Activated CD8-positive, alpha-beta memory T cell treated with anti-CD3 and anti-CD28 coated beads for 1 hour (primary cell): ENCODE measurements at places on chromosomes 6 and 20.

DNA sequence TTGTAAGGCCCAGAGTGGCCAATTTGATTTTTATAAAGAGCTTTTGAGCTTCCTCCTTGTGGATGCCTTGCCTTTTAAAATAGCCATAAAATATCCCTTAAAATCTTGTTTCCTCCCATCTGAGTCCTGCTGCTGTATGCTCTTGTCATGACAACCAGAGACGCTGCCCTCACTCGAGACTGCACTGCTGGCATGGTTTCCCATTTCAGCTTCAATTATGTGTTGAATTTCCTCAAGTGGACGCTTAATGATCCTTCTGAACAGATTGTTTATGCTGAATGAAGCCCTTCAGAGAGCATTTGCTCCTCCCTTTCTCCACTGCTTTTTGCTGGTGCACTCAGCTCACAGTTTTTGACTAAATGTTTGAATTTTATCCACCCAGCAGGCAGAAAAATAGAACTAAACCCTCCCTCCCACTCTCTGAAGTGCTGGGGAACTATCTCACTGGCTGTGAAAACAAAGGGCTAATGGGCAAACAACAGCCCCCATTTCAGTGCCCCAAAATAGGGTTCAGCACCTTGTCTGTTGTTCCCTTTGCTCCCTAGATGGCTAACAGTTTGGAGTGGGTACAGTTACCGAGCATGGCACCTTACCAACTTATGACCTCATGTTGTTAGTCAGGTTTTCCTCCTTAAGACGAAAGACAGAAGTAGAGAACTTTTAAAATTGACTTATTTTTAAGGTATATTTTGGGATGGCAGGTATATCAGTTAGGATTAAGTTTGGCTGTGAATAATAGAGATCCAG lies 45.5 kb upstream of the RNF8 start:
- DNase-seq = no peak

GRCh38 chr6:11917951-11918738 lies 94.0 kb upstream of the HIVEP1 start:
- DNase-seq = no peak

GRCh38 chr20:16639027-16639941 lies 66.0 kb upstream of the KIF16B start:
- DNase-seq = no peak

DNA sequence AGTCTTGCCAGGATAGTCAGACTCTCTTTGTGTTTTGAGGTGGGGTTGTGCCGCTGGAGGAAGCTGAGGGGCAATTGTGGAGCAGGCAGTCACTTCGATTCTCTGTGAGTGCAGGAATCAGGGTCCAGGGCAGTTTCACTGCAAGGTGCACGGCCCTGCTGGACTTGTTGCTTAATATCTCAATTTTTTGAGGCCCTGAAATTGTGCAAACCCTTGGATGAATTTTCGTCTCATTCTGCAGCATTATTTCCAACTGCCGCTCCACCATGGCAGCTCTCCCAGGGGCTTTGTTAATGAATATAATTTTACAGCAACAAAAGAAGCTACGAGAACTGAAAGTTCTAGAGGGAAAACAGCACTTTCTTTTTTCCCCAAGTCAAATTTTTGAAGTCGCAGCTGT lies 531.9 kb downstream of the QKI start:
- no peak for DNase-seq

GRCh38 chr20:3392756-3393155 lies 14.7 kb downstream of the DNAAF9 start:
- no peak for DNase-seq

DNA sequence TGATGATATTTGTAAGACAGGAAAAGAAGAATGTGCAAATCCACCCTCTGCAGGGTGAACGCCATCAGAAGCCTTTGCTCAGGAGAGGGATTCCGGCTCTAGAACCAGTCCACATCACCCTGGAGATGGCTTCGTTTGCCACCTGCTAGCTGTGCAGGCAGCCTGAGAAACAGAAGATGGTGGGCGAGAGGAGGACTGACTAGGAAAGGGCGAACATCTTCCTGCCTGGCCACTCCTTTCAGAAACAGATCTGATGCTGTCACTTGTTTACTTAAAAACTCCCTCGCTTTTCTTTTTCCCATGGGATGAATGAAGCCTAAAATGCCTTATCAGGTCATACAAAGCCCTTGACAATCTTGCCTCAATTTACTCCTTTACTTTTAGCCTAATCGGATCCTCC lies 1.2 kb downstream of the PTPRA start:
- no peak for DNase-seq

- no peak for DNase-seq
These were observed 455.1 kb upstream of the HSF2 start for GRCh38 chr6:121944354-121944753.

GRCh38 chr6:23091795-23092194 lies 522.4 kb downstream of the HDGFL1 start:
- no peak for DNase-seq

GRCh38 chr6:45476341-45476740 lies 98.6 kb upstream of the SUPT3H start:
- no peak for DNase-seq

DNA sequence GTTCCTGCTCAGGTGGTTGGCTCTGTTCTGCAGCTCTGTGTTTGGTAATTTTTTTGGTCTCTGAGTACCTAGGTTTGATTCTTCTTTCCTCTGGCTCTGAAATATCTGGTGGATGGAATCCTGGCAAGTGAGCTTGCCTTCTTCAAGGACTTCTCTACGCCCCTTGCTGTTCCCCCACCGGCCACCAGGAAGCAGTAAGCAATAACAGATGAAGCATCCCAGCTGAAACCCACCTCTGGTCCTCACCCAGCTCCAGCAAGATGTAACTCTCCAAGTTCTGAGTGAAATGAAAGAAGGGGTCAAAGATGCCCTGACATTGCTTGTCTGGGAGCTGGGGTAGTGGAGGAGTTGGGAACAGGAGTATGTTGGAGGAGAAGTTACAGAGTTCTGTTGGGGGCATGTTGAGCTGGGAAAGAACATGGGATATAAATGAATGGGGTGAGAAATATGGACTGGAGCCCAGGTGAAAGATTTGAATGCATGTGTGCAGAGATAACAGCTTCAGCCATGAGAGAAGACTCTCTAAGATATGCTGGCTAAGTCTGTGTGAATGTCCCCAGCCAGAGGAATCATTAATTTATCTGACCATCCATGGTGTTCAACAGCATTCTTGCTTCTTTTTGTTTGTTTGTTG lies 51.3 kb upstream of the GLP1R start:
- DNase-seq = no peak

DNA sequence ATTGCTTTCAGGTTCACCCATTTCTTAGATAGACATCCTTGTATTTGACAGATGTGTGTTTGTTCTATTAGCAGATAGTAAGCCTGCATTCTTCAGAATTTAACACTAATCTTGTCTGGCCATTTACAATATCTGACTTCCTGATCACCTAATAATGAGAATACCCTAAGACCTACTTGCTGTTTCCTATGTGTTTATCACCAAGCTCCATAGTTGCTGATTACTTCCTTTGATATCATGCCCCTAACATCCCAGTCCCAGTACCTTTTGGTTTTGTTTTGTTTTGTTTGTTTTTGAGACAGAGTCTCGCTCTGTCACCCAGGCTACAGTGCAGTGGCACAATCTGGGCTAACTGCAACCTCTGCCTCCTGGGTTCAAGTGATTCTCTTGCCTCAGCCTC lies 143.6 kb upstream of the DST start:
- DNase-seq = no peak

DNA sequence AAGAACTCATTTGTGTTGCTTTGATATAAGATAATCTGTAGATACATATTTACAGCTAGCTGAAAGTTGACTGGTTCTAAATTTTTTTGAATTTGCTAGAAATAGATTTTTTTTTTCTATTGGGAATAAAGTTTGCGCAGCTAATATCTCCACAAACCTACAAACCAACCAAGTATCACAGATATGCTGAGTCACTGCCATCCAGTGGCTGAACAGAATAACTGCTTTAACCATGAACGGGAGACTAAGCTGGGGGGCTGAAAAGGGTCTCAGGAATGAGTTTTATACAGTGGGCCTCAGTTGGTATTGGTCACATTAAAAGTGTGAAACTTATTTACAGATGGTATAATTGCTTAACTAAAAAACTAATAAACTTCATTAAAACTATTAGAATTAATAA lies 326.7 kb upstream of the CNR1 start:
- no peak for DNase-seq

DNA sequence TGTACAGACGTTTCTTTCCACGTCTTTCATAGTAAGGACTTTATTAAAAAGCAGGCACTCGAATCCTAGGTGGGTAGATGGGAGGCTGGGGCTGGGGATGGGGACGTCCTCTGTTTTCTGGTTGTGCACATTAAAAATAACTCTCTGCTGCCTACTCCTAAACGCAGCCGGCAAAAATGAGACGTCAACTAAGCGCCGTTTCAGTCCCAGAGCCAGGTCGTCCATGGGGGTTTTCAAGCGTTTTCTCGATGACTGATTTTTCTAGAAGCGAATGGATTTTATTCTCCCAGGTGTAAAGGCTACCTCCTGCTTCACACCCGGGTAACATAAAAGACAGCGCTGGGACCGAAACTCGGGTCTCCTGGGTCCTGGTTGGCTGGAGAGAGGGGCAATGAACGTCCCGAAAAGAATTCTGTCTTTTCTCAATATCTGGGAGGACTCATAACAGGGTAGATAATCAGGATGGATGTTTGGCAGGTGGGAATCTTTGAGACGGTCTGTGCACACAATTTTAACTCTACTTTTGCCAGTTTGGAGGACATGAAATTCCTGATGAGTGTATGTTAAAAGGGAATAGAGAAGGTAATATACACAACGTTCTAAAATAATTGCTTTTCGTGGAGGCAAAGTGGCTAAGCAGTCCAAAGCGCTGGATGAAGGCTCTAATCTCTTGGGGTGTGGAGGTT lies 25.2 kb downstream of the GPX6 start:
- DNase-seq = no peak

DNA sequence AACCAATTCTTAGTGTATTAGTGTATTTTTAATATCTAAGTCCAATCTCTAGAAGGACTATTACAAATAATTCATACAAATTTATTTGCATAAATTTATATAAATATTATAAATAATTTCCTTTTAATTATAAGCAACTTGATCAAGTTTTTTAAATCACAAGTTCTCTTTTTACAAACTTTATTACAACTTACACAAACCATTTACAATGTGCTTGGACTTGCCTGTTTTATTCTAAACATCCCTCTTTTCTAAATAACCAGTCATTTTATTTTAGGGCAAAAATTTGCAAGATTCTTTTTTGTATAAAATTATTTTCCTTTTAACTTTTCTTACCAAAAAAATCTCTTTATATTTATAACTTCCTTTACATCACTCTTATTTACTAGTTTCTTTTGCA lies 83.5 kb upstream of the SYNCRIP start:
- DNase-seq = no peak

- DNase-seq = no peak
These were observed 41.5 kb downstream of the CD83 start for GRCh38 chr6:14159090-14159489.

DNA sequence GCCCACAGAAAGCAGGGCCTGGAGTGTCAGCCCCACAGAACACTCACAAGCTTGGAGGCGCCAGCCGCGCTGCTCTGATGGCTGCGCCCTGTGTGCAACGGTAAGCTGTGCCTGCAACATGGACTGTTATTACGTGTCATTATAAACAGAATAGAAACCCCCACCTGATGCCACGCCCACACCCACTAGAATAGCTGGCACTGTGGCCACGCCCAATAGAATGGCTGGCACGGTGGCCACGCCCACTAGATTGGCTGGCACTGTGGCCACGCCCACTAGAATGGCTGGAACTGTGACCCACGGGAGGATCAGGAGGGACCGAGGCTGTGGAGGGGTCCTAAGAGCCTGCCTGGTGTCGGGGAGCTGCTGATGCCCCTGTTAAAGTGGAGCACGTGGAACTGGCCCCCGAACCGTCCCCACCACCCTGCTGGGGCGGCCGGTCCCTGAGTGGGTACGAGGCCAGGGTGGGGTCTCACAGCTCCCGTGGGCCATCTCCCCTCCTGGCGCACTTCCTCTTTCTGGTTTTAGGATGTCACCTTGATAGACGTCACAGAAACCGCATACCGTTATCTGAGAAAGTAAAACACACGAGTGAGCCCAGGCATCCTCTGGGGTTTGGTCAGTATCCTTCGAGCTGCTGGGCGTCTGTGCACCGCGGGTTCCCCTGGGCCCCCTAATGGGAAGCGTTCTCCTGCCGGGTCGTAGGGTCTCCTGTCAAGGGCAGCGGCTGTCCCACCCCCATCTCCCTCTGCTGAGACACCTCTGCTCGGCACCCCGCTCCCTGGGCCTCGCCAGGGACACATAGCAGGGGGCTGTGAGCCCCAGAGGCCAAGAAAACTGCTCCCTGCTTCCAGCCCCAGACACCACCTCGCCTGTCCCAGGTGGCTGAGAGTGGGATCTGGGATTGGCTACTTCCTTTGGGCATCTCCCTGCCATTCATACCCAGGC lies 25.4 kb downstream of the SLC17A9 start:
- peak; percentile 64 for DNase-seq

DNA sequence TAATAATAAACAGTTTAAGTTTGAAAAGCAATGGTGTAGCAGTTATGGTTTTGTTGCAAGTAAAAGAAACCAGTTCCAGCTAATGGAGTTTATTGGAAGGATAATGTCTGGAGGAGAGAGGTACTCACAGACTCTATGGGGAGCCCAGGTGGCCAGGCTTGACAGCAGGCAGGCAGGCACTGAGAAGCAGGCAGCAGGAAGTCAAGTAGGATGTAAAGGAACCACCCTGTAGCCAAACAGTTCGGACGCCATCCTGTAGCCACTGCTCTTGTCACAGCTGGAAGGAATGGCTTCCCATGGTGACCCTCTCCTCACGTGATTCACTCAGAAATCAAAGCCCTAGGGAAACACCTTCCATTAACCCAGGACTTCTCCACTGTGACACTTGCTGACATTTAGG lies 96.7 kb upstream of the MC3R start:
- DNase-seq = no peak

DNA sequence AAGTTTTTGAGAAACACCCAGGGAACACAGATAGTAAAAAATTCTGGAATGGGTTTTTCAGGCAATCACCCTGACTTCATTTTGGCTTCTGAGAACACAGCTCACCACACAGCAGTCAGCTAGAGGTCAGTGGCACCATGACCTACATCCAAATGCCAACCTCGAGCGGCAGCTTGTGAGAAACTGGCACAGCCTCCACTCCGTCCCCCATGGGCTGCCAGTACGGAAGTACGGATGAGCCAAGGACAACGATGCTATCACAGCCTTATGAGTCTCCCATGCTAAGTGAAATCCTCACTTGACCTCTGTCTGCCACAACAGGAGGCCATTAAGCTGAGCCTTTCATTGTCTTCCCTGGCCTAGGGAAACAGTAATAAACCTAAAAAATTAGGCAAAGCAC lies 32.0 kb downstream of the KIF16B start:
- no peak for DNase-seq

GRCh38 chr6:106495014-106495413 lies 134.3 kb downstream of the RTN4IP1 start:
- no peak for DNase-seq

GRCh38 chr6:145749632-145750031 lies 14.3 kb upstream of the EPM2A start:
- DNase-seq = no peak

- DNase-seq = no peak
These were observed 1090.0 kb downstream of the EPHA7 start for GRCh38 chr6:92329208-92329847.

- no peak for DNase-seq
These were observed 259.1 kb upstream of the FERMT1 start for GRCh38 chr20:6381887-6382286.

- DNase-seq = no peak
These were observed 1013.7 kb upstream of the MAP3K7 start for GRCh38 chr6:91600561-91600960.

GRCh38 chr6:138677538-138677937 lies 96.0 kb upstream of the CCDC28A start:
- no peak for DNase-seq
